ENCODE measurements at places on chromosomes 13 and 19.

DNA sequence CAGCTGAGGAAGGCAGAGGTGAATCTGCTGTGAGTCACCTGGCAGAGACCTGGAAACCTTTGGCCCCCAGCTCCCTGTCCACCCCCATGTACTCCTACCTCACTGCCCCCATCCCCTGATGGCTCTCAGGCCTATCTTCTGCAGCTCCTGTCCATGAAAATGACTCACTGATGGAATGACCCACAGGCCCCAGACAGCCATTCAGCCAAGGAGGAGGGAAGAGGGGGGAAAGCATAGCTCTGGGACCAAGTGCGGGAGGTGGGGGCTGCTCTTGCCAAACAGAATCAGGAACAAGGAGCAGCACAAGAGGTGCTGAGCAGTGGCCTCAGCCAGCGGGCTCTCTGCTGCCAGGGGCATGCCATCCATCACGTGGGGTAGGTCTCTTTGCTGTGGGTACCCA is 111.4 kb upstream of the C1QTNF9B start:
- H3K27ac ChIP-seq = no peak overlapping the region
- H3K36me3 ChIP-seq = no peaks in the 10 kb centered on the region
- H3K27me3 ChIP-seq = peaks cover 10% of the 10 kb centered on the region
- no peaks in the 10 kb centered on the region for H3K4me1 ChIP-seq

- peaks cover 28% of the 10 kb centered on the region for H3K4me1 ChIP-seq
- H3K4me3 ChIP-seq = peak within 1 kb of the TSS; percentile 89
- peaks cover 59% of the 10 kb centered on the region for H3K36me3 ChIP-seq
- H3K27ac ChIP-seq = peak within 1 kb of the TSS; percentile 92
These were observed at the start of gene ZNF814 for GRCh38 chr19:57888560-57889231. Gene ZNF814, minus strand, starts transcription at chr19:57889037. Its CDS starts 235 bp downstream, at chr19:57888802.

- no peaks in the 10 kb centered on the region for H3K27me3 ChIP-seq
- H3K36me3 ChIP-seq = peaks cover 35% of the 10 kb centered on the region
- H3K4me3 ChIP-seq = no peak overlapping the region
These were observed 86.1 kb downstream of the KLF12 start for GRCh38 chr13:74047931-74048600.

- peaks cover 36% of the 10 kb centered on the region for H3K36me3 ChIP-seq
- H3K4me1 ChIP-seq = no peaks in the 10 kb centered on the region
- DNase-seq = no peak
- H3K4me3 ChIP-seq = no peak overlapping the region
- no peaks in the 10 kb centered on the region for H3K27me3 ChIP-seq
These were observed 37.3 kb downstream of the SMARCA4 start for GRCh38 chr19:10998045-10998533.

DNA sequence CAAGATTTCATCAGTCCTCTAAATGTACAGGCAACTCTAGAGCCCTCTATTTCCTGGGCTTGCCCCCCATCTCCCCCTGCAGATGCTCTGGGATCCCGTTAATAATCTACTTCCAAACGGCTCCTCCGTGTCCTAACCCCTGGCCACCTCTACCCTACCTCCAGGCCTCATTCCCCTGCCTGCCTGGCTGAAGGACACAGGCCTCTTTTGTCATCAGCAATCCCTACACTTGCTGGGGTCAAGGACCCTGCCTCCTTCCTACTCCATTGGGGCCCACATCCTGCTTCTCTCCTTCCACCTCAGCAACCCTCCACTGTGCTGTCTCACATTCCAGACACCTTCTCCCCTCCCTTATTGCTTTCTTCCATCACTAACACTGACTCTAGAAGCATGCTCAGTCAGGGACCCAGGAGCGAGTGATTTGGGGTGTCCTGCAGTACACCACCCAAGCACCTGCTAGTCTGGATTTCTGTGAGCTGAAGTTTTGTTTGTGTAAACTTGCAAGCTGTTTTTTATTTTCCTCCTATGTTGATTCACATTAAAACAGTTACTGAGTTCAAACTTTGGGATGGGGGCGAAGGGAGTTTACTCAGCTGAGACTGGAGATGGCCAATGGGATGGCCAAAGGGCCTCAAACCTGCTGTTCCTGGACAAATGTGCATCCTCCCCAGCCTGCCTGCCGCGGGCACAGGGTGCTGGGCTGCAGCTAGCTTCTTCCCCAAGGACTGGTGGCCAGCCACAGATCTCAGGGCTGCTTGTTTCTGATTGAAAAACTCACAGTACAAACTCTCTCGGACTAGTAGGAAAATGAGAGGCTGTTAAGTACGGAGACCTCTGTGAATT is 314.7 kb downstream of the FOXO1 start:
- peaks cover 9% of the 10 kb centered on the region for H3K4me1 ChIP-seq
- no peak overlapping the region for H3K4me3 ChIP-seq
- no peaks in the 10 kb centered on the region for H3K27me3 ChIP-seq
- peaks cover 5% of the 10 kb centered on the region for H3K36me3 ChIP-seq
